Panc1 (cell line): ENCODE measurements at places on chromosomes 1 and 21.

GRCh38 chr1:216055004-216055403 is 368.2 kb downstream of the USH2A start:
- no peak for DNase-seq

GRCh38 chr1:114758256-114758832 is 560 bp upstream of the CSDE1 start:
- no peak for DNase-seq

DNA sequence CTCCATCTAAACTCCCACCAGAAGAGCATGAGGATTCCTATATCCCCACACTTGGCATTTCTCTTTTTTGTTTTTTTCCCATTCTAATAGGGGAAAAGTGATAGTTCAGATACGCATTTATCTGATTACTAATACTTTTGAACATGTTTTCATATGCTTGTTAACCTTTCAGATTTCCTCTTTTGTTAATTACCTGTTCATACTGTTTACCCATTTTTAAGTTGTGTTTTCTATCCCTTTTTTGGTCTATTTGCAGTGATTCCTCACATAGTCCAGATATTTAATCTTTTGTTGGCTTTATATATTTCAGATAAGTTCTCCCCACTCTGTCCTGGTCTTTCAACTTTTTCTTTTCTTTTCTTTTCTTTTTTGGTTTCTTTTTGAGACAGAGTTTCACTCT is 13.6 kb upstream of the PIGK start:
- no peak for DNase-seq

GRCh38 chr1:160548183-160548582 is 25.1 kb upstream of the SLAMF6 start:
- no peak for DNase-seq

DNA sequence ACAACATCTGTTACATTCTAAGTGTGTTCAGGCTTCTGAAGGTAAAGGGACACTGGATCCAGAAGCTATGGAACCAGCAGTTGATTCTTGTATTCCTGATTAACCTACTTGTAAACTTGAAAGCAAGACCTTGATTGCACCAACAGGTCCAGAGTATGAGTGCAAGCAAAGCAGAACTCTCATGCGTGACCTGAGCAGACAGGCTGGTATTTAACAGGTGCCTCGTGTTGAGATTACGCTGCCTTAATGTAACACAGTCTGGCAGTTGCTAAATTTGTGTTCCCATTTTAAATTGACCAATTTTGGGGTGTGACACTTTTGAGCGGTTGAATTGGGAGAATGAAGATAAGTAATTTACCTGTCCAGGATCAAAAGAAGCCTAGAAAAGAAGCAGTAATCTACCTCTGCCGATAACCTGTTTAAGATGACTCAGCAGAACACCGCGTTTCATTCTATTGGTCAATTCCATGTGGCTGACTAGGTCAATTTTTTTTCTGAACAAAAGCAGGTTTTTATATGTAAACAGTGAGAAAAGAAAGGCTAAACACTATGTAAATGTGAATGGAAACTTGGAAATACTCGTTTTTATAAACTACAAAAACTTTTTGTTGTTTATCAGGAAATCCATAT is 147.6 kb downstream of the DYRK1A start:
- no peak for DNase-seq

- peak; percentile 67 for DNase-seq
Measured at GRCh38 chr1:179310721-179311120, 17.1 kb downstream of the SOAT1 start.

DNA sequence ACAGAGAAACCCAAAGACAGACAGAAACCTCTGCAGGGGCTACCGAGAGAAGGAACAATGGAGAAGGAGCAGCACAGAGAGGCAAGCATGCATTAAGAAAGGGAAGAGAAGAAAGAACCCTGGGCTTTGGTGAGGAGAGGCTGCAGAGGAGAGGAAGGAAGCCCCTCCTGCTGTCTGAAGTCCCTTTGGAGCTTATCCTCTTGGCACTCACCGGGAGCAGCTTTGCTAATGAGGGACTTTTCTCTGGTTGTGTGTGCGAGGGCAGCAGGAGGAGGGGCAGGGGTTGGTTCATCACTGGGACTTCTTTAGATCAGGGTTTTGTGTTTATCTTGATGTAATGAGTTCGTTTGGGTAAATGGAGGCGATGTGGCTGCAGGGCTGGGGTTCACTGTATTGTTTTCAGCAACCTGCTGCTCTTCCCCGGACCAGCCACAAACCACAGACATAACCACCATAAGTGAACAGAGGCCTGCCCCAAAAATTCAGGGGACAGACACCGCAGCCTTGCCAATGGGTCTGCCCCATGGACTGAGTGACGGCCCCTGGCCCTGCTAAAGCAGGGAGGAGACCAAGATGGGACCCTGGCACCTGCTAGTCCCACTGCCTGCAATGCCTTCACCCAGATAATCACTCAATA is 100.6 kb downstream of the KCND3 start:
- no peak for DNase-seq

- DNase-seq = no peak
Measured at GRCh38 chr1:19138331-19138730, 71.7 kb downstream of the UBR4 start.

DNA sequence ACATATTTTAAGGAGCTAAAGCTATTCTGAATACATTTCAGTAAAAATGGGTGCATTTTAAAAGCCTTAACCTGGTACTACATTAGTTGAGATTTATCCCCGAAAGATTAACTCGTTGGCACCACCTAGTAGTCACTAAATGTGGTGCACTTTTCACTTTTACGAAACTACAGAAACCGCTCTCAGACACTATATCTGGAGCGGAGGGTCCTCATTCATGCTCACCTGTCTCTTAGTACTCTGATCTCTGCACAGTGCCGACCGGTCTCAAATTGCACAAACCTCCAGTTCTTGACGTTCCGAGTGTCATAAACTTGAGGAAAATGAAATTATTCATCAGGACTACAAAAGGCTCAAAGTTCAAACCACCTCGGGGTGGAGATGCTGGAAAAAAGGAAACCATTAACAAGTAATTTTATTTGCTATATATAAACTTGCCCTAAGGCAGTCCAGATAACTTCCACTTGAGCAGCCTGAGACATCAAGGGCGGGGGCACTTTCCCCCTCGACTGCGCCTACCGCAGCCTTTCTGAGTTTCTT is 722 bp downstream of the LZIC start:
- DNase-seq = peak; percentile 17

- DNase-seq = no peak
Measured at GRCh38 chr1:116147114-116147510, 35.9 kb downstream of the MAB21L3 start.

- no peak for DNase-seq
Measured at GRCh38 chr1:202122639-202123335, at the start of gene GPR37L1. Gene GPR37L1, plus strand, starts transcription at chr1:202122917. Its CDS starts 47 bp downstream, at chr1:202122964.

GRCh38 chr1:119012383-119012782 is 24.2 kb upstream of the TBX15 start:
- no peak for DNase-seq

GRCh38 chr1:53982034-53982762 is 35.8 kb downstream of the LDLRAD1 start:
- no peak for DNase-seq

DNA sequence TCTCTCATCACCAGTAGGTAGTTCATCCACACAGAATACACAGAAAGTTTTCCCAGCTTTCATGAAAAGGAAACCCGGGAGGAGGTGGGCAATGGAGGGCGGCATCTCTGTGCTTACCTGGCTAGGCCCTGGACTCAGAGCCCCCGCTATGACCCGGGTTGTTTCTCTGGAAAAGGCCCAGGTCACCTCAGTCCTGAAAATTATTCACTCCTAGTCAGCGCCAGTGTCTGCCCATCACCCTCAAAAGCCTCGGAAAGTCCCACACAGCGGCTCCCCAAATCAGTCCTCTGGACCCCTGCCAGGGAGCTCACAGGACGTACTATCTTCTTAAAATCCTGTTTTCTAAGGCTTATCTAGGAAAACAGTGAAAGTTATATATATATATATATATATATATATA is 51.2 kb downstream of the TCP10L start:
- no peak for DNase-seq

GRCh38 chr21:36522219-36522808 is 42.4 kb upstream of the CLDN14 start:
- no peak for DNase-seq

GRCh38 chr1:240682859-240683242 is 70.9 kb upstream of the GREM2 start:
- no peak for DNase-seq

- DNase-seq = no peak
Measured at GRCh38 chr1:225882694-225883615, 775 bp upstream of the TMEM63A start.

DNA sequence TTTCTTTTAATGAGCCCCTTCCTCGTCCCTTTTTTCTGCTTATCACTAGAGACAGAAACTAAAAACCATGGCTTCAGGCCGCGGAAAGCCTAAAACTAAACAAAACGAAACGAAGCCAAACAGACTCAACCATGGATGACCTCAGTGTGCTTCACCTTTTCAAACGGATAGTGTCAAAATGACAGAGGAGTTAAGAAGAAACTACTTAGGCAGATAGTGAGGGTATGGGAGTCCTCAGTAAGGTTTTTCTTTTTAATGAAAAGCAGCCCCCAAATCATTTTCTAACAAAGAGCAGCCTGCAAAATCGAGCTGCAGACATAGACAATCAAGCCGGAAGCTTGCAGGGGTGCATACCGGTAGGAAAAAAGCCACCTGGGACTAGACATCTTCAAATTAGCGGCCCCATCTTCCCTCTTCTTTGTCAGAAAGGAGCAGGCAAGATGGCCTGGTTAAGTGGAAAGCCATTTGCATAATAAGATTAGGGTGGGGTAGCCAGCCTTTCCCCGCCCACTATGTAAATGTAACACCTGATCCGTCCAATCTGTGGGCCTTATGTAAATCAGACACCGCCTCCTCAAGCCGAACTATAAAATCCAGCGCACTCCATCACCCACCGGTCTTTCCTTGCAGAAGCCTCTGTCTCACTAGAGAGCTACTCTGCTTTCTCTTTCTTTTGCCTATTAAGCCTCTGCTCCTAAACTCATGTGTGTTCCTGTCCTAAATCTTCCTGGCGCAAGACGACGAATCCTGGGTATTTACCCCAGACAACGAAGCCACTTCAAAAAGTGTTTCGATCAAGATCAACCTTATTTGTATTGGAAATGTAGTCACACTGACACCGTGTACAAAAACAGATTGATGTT is 6.2 kb upstream of the ERO1B start:
- no peak for DNase-seq

GRCh38 chr1:64061430-64062104 is 141.9 kb upstream of the UBE2U start:
- no peak for DNase-seq
